ENCODE measurements at places on chromosomes 4 and X. TPM values are rescaled to one million over a fixed set of nuclear protein-coding genes. Genes with fewer than 3 reads are reported as not detected.
A peak's percentile ranks its signal among the peaks of the same experiment; 100 is the strongest.

DNA sequence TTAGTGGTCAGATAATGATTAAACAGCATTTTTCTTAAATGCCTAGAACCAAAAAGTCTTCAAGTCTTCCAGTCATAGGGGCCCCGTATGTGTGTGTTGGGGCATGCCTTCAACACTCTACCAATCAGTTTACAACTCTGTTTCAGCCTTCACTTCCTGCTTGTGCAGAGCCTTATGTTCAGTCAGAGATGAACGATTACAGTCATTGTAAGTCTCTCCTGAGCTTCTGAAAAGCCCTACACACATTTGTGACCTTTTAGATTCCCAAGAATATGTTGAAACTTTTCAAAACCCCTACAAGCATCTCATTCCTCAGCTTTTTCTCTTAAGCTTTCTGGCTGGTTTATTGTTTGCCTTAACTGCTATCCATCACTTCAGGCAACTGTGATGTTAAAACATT, 591.2 kb downstream of the ZNF674 start:
- no peaks in the 10 kb centered on the region for H3K4me1 ChIP-seq
- no peaks in the 10 kb centered on the region for H3K36me3 ChIP-seq
- no peaks in the 10 kb centered on the region for H3K27me3 ChIP-seq

MAGEA2B gene
- not detected for total RNA-seq

DNA sequence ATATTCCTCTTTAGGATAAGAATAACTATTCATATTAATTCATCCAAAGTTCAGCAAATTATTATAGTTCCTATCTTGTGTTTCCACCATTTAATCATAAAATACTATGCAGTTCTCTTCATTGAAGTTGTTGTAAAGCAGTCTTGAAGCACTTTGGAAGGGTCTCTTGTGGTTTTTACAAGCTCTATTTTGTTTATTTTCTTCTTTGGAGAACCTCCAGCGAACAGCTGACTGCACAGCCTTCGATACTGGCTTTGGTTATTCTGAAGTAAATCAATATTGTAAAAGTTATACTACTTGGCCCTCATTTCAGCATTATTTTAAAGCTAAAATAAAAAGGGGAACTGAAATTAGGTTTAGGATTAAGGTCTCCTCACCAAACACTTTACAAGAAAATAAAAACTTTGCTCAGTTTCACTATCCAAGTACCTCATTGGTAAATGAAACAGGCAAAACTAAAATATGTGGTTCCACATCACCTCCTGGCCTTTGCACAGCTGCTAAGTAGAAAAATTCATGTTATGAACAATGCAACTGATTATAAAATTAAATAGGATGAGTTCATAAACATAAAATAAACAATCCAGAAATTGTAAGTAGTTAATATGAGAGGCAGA, 1629.2 kb upstream of the ADGRL3 start:
- no peak for DNase-seq
- no peak overlapping the region for H3K4me3 ChIP-seq
- H3K27me3 ChIP-seq: no peaks in the 10 kb centered on the region
- no peaks in the 10 kb centered on the region for H3K4me1 ChIP-seq
- H3K36me3 ChIP-seq: no peaks in the 10 kb centered on the region

- no peaks in the 10 kb centered on the region for H3K27me3 ChIP-seq
- no peak for DNase-seq
- H3K36me3 ChIP-seq: no peaks in the 10 kb centered on the region
- no peaks in the 10 kb centered on the region for H3K4me1 ChIP-seq
- no peak overlapping the region for H3K27ac ChIP-seq
These were observed 37.4 kb downstream of the SLC16A2 start for GRCh38 chrX:74458736-74459135.

- no peaks in the 10 kb centered on the region for H3K27me3 ChIP-seq
- H3K36me3 ChIP-seq: no peaks in the 10 kb centered on the region
- H3K4me3 ChIP-seq: no peak overlapping the region
- DNase-seq: peak; percentile 82
- H3K27ac ChIP-seq: peak overlapping the region; percentile 72
These were observed 16.7 kb downstream of the BLOC1S4 start for GRCh38 chr4:6732441-6733357.

Measured in gastrocnemius medialis (tissue), 4 donors.